Right ventricle myocardium inferior (tissue), 1 donor: ENCODE measurements at places on chromosomes 11 and 22. TPM values are rescaled to one million over a fixed set of nuclear protein-coding genes. Genes with fewer than 3 reads are reported as not detected.

The ELMOD1 gene
- total RNA-seq = 0.41 TPM

The SLC22A8 gene
- not detected for total RNA-seq

The ADM2 gene
- total RNA-seq = not detected

The OR52A1 gene
- total RNA-seq = not detected

The SOX6 gene
- total RNA-seq = 14.1 TPM

The SMIM38 gene
- 0.11 TPM for total RNA-seq

The MMP12 gene
- not detected for total RNA-seq

The PLAAT4 gene
- total RNA-seq = 36.1 TPM

The CD3E gene
- 0.70 TPM for total RNA-seq

The DGCR6 gene
- total RNA-seq = 8.0 TPM

The ANAPC15 gene
- total RNA-seq = 46.1 TPM

The ENTHD1 gene
- not detected for total RNA-seq

The MUC5AC gene
- total RNA-seq = not detected

The UPB1 gene
- total RNA-seq = 1.3 TPM

The PTPRJ gene
- 7.2 TPM for total RNA-seq

The APLNR gene
- 18.4 TPM for total RNA-seq

The CALCA gene
- total RNA-seq = not detected

The RANGAP1 gene
- total RNA-seq = 51.5 TPM

The OR52N5 gene
- not detected for total RNA-seq

The FGF19 gene
- not detected for total RNA-seq

The PHETA2 gene
- total RNA-seq = 6.2 TPM

The RAB3IL1 gene
- total RNA-seq = 14.0 TPM

The NEFH gene
- total RNA-seq = 0.27 TPM

The TRIM48 gene
- not detected for total RNA-seq

The KCNQ1 gene
- total RNA-seq = 40.0 TPM

The CNIH2 gene
- not detected for total RNA-seq

The ANO1 gene
- 6.7 TPM for total RNA-seq

The RTN4RL2 gene
- 1.6 TPM for total RNA-seq

The SFI1 gene
- total RNA-seq = 6.7 TPM

The CCDC88B gene
- total RNA-seq = 7.7 TPM

The SYT7 gene
- total RNA-seq = 28.2 TPM

The RIC3 gene
- 11.7 TPM for total RNA-seq

The OR8U1 gene
- not detected for total RNA-seq

The SLCO2B1 gene
- 33.4 TPM for total RNA-seq

The TMEM121B gene
- total RNA-seq = 2.2 TPM

The SLC22A12 gene
- not detected for total RNA-seq

The CELSR1 gene
- 8.4 TPM for total RNA-seq

The POLR2L gene
- total RNA-seq = 298 TPM

The CLMP gene
- total RNA-seq = 8.6 TPM

The SSTR3 gene
- total RNA-seq = not detected

The CCDC87 gene
- total RNA-seq = 0.27 TPM

The WBP2NL gene
- total RNA-seq = 0.24 TPM

The FAM111A gene
- total RNA-seq = 12.0 TPM
